ENCODE measurements at places on chromosomes 1 and 21. TPM values are rescaled to one million over a fixed set of nuclear protein-coding genes. Genes with fewer than 3 reads are reported as not detected.

The SYT14 gene
- total RNA-seq: 18.1 TPM

The GJB3 gene
- total RNA-seq: not detected

The PIGK gene
- 15.3 TPM for total RNA-seq

The PRDM16 gene
- total RNA-seq: 0.07 TPM

The LCE2A gene
- total RNA-seq: not detected

Data from glutamatergic neuron (in vitro differentiated cells).